H1 (cell line): ENCODE measurements at places on chromosomes 4 and X. TPM values are rescaled to one million over a fixed set of nuclear protein-coding genes. Genes with fewer than 3 reads are reported as not detected.

The CENPVL3 gene
- 5.0 and 5.2 TPM in 2 replicates for total RNA-seq

DNA sequence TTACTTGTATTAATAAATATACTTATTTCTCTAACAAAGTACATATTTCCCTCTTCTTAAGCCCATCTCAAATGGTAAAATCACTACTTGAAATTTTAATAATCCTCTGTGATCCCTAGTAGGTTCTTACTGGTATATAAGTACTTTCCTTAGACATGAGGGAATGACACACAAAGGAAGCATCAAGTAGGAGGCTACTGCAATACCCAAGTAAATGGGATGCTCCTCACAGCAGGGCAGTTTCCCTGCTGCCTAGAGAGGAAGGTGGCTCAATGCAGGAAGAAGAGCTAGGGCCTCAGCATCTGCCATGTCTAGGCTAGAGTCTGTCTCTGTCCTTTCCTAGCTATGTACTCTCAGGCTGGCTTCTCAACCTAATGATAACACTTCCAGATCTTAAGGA lies 122.1 kb upstream of the DIPK2B start:
- peaks cover 2% of the 10 kb centered on the region for H3K4me1 ChIP-seq
- H3K4me3 ChIP-seq, result no peak overlapping the region
- H3K27ac ChIP-seq, result no peak overlapping the region
- no peak for DNase-seq
- no peaks in the 10 kb centered on the region for H3K27me3 ChIP-seq

The EVC2 gene
- total RNA-seq, result 5.9 and 6.4 TPM in 2 replicates

DNA sequence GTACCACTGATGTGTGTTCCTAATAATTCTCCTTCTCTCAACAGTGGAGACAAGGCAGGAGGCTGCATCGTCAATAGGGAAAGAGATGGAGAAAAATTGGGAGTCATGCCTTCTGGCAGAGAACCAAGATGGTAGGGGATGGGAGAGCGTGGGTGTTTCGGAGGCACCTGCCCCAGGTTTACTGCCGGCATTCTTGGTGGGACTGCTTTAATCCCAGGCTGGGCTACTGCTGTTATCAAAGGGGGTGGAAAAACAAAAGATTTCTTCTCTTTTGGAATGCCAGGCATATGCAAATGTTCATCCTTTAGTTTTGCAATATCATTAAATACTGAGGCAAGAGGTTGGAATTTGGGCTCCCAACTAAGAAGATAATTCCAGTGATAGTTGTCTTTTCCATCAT lies 257.0 kb downstream of the DCHS2 start:
- no peak overlapping the region for H3K4me3 ChIP-seq
- no peaks in the 10 kb centered on the region for H3K36me3 ChIP-seq
- H3K27me3 ChIP-seq, result no peaks in the 10 kb centered on the region
- no peak for DNase-seq
- no peak overlapping the region for H3K27ac ChIP-seq

DNA sequence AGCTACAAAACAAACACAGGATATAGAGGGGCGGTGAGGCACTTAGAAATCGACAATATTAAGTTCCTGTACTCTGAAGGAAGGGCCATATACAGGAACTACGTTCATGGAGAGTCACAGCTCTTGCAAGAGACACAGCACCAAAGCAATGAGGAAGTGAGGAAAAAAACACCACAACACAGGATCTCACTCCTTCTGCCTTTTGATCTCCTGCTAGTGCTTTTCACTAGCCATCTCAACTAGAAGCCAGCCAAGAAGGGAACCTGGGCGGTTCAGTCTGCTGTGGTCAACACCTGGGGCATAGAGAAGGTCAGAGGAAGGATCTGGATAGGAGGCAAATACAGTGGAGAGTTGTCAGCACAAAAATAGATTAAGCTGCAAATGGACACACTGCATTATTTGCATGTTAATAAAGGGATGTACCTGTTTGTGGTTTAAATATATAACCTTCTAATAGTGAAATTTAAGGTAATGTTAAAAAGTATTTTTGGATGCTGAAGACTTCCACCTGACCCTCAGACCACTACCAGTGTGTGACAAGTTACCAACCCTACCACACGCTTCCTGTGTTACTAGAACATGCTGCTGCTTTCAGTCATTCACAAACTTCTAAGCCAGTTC lies 104.6 kb downstream of the DTHD1 start:
- no peak overlapping the region for H3K4me3 ChIP-seq
- no peak overlapping the region for H3K27ac ChIP-seq
- DNase-seq, result no peak

GRCh38 chrX:137988470-137988869 lies 422.5 kb downstream of the ZIC3 start:
- no peaks in the 10 kb centered on the region for H3K36me3 ChIP-seq
- H3K27me3 ChIP-seq, result no peaks in the 10 kb centered on the region
- no peaks in the 10 kb centered on the region for H3K4me1 ChIP-seq
- no peak overlapping the region for H3K4me3 ChIP-seq
- no peak for DNase-seq

The SH3D19 gene
- 51.3 and 55.8 TPM in 2 replicates for total RNA-seq

GRCh38 chr4:20698382-20698781 lies 1.9 kb upstream of the PACRGL start:
- DNase-seq, result no peak
- no peaks in the 10 kb centered on the region for H3K27me3 ChIP-seq
- H3K36me3 ChIP-seq, result no peaks in the 10 kb centered on the region
- H3K4me3 ChIP-seq, result no peak overlapping the region
- H3K4me1 ChIP-seq, result peaks cover 4% of the 10 kb centered on the region

DNA sequence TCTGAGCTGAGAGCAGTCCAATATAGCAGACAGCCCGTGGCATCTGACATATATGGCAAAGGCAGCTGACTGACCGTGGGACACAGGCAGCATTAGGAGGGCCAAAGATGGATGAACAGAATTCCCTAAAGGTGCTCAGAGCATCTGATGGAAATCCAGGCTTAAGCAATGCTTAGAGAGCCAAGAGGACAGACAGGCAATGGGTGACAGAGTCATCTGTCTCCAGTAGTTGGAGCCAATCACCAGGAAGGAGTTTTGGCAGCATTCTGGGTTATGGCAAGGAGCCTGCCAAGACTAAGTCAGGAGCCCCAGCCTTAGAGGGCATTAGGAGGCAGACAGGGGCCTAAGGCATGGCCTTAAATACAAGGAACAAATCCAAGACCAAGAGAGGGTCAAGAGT lies 153.3 kb upstream of the USP9X start:
- no peaks in the 10 kb centered on the region for H3K36me3 ChIP-seq
- no peak overlapping the region for H3K27ac ChIP-seq
- H3K4me3 ChIP-seq, result no peak overlapping the region
- no peak for DNase-seq
- H3K4me1 ChIP-seq, result no peaks in the 10 kb centered on the region; the same call in 1 of the 2 replicates
- H3K27me3 ChIP-seq, result no peaks in the 10 kb centered on the region

- H3K27me3 ChIP-seq, result no peaks in the 10 kb centered on the region
- no peak overlapping the region for H3K4me3 ChIP-seq
- no peak for DNase-seq
Measured at GRCh38 chr4:144338148-144338547, 197.6 kb upstream of the GYPA start.

- H3K36me3 ChIP-seq, result no peaks in the 10 kb centered on the region
Measured at GRCh38 chr4:3836756-3837601, 70.8 kb downstream of the ADRA2C start.

DNA sequence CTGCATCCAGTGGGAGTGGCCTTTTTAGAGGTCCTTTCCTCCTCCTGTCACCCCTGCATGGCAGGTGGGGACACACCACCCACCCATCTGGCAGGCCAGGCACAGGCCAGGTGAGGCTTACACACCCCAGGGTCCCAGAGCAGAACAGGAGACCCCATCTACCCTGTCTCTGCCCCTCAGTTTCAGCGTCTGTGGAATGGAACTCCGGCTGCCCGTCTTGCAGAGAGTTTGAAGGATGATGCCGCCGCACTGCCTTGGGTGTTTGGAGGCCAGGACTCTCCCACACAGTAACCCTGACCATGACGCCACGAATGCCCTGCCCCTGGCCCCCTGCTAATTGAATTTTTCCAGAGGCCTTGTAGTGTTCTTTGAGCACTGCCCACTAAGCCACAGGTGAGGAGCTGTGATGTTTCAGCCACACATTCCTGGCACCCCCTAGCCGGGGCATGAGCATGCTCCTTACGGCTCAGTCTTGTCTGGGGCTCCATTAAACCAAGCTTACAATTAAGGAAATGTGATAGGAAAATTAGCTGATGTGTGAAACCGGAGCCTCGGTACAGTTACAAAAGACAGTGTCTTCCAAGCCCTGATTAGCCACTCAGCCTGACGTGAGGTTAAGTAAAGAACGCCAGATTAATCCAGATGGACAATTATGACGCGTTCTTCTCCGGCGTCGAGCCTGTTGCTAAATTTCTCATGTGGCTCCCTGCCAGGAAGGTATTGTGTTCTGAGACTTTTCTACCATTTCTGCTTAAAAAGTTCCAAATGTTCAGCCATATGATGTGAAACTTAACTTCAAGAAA lies 39.3 kb downstream of the HMX1 start:
- no peak overlapping the region for H3K27ac ChIP-seq
- H3K36me3 ChIP-seq, result no peaks in the 10 kb centered on the region
- DNase-seq, result peak; percentile 44
- no peak overlapping the region for H3K4me3 ChIP-seq
- H3K27me3 ChIP-seq, result no peaks in the 10 kb centered on the region

DNA sequence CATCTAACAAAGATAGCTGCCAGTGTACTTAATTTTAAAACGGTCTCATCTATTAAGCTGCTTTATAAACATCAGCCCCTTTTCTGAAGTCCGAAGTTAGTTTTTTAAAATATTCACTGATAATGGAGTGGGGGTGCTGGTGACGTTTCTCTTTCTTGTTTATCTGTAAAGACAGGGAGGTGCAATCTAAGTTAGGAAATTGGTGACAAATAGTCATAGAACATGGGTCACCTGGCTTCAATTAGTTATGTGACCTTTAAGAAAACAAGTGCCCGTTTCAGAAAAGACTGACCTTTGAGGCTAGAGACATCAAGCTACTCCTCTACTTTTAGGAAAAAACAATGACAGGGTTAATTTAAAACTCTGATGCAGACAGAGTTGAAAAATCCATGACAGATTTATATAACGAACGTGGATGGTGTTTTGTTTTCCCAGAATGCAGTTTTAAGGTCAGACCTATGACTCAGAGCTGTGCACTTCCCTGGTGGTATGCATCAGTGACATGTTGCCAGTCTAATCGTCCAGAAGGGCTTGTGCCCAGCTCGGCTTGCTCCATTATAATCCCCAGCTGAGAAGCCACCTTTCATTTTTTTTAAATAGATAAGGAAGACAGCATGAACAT lies 38.2 kb downstream of the FHL1 start:
- no peaks in the 10 kb centered on the region for H3K36me3 ChIP-seq
- no peak for DNase-seq
- H3K27me3 ChIP-seq, result no peaks in the 10 kb centered on the region
- H3K4me1 ChIP-seq, result no peaks in the 10 kb centered on the region
- H3K4me3 ChIP-seq, result no peak overlapping the region

The FATE1 gene
- not detected in 2 replicates for total RNA-seq

The HNRNPD gene
- total RNA-seq, result 642 and 646 TPM in 2 replicates

The USP26 gene
- not detected in 2 replicates for total RNA-seq

The ZNF827 gene
- 23.2 and 25.3 TPM in 2 replicates for total RNA-seq

The HPGD gene
- total RNA-seq, result 0.59 and 1.3 TPM in 2 replicates

The LRPAP1 gene
- total RNA-seq, result 101 and 106 TPM in 2 replicates

- no peak overlapping the region for H3K27ac ChIP-seq
- H3K27me3 ChIP-seq, result no peaks in the 10 kb centered on the region
- no peaks in the 10 kb centered on the region for H3K36me3 ChIP-seq
- no peaks in the 10 kb centered on the region for H3K4me1 ChIP-seq
- DNase-seq, result no peak
Measured at GRCh38 chr4:97500423-97500822, 642.9 kb downstream of the STPG2 start.

DNA sequence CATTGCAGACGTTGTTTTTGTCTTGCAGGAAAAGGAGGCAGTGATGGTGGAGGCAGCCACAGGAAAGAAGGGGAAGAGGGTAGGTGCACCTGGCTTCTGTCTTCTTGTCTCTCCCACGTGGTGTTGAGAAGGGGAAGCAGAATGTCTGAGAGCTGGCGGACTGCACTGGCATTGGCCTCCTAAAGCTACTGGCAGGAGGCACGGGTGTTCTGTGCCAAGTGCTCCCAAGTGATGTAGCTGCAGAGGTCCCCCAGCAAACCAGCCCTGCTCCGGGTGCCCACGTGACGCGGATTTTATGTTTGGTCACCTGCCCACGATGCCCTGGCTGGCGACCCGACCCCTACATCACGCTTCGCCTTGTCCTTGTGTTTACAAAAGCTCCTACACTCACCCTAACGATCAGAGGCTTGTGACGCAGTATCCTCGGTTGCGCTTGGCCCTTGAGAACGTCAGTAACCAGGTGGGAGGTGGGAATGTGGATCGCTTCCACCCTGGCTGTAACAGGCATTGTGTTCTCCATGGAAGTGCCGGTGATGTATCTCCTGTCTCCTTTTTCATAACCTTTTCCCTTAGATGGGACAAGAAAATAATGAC lies 28.5 kb upstream of the XG start:
- H3K27me3 ChIP-seq, result no peaks in the 10 kb centered on the region
- H3K4me3 ChIP-seq, result no peak overlapping the region
- no peak overlapping the region for H3K27ac ChIP-seq

DNA sequence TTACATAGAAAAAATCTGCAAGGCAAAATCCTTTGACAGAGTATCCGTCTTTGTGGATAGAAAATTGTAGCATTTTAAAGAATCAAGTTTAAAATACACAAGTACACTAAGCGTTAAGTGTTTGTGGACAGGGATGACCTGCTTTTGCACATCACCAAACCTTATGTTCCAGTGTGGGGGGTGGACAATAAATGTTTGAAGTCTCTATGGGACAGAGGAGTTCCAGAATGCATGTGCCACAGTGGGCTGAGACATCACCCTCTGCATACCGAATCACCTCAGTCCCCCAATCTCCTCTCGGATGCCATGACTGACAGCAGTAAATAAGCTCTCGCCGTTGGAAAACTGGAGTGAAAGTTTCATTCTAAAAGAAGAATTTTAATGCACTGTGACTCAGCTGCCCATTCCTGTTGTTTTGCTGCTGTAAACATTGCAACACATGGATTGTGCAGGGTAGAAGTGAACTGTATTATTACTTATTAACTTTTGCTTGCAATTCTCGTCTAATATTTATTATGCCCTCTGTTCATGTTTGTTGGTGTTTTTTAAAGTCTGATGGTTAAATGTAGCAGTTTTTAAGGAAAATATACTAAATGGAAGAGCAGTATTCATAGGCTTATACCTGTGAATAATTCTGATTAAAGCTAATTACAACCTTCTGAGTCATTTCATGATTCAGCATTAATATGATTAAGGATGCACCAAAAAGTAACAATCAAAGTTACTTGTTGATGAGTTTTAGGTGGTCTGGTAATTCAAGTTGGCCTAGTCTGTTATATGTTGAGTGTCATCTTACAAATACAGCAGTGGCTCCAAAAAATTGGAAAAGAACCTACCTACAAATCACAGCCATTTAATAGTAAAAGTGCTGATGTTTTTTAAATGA lies 24.0 kb downstream of the CDKN2AIP start:
- no peak overlapping the region for H3K27ac ChIP-seq
- H3K4me3 ChIP-seq, result no peak overlapping the region
- DNase-seq, result no peak
- H3K36me3 ChIP-seq, result no peaks in the 10 kb centered on the region
